ENCODE measurements at places on chromosomes 7 and 10. TPM values are rescaled to one million over a fixed set of nuclear protein-coding genes. Genes with fewer than 3 reads are reported as not detected.

The ZNF107 gene
- total RNA-seq, result 3.2 TPM

The CCDC6 gene
- 18.6 TPM for total RNA-seq

The LRRC27 gene
- total RNA-seq, result 3.2 TPM

The PLAU gene
- total RNA-seq, result 56.8 TPM

The GTPBP4 gene
- 22.6 TPM for total RNA-seq

The SRRM3 gene
- 1.3 TPM for total RNA-seq

The ZNF365 gene
- 0.84 TPM for total RNA-seq
